ENCODE measurements at places on chromosomes 16 and 17. TPM values are rescaled to one million over a fixed set of nuclear protein-coding genes. Genes with fewer than 3 reads are reported as not detected.

The ASIC2 gene
- total RNA-seq, result not detected

The ABCC12 gene
- total RNA-seq, result under 0.01 TPM

The FBXL16 gene
- 0.93 TPM for total RNA-seq

The AXIN1 gene
- total RNA-seq, result 18.3 TPM

The NFE2L1 gene
- 98.4 TPM for total RNA-seq

The SETD1A gene
- total RNA-seq, result 3.3 TPM

The NT5M gene
- total RNA-seq, result 2.5 TPM

The PITPNM3 gene
- total RNA-seq, result 4.9 TPM

The TP53TG3C gene
- not detected for total RNA-seq

The RHBDF1 gene
- 49.1 TPM for total RNA-seq

The PRAC2 gene
- not detected for total RNA-seq

The MYH2 gene
- 3.5 TPM for total RNA-seq

The TLCD3B gene
- total RNA-seq, result not detected

The C1QBP gene
- total RNA-seq, result 187 TPM

The TIGD7 gene
- total RNA-seq, result 2.3 TPM

The TEKT5 gene
- total RNA-seq, result 0.09 TPM

The KRT222 gene
- total RNA-seq, result not detected

The TBC1D10B gene
- 44.6 TPM for total RNA-seq

The PDILT gene
- not detected for total RNA-seq

The CDH3 gene
- 0.17 TPM for total RNA-seq

The HSPB9 gene
- not detected for total RNA-seq

The CRYM gene
- total RNA-seq, result not detected

The CRHR1 gene
- total RNA-seq, result not detected

The MT1G gene
- 0.70 TPM for total RNA-seq

The PRSS33 gene
- total RNA-seq, result not detected

The PERCC1 gene
- total RNA-seq, result not detected

The EIF5A gene
- total RNA-seq, result 351 TPM

Measured in pericardium fibroblast (primary cell).